Activated T-helper 2 cell treated with anti-CD3 and anti-CD28 coated beads, Interferon-gamma antibody, Interleukin-2, Interleukin-4, amounts not matched to agents 10 μg/mL and 5 μg/mL and 100 μg/mL, durations not matched to agents 14 hours and 24 hours and 36 hours (primary cell): ENCODE measurements at places on chromosomes 3 and 15. TPM values are rescaled to one million over a fixed set of nuclear protein-coding genes. Genes with fewer than 3 reads are reported as not detected.

The SYNPR gene
- not detected in 2 replicates for total RNA-seq

The CYP1A1 gene
- 0.37 and 0.48 TPM in 2 replicates for total RNA-seq

- no peak for DNase-seq
Measured at GRCh38 chr3:146640955-146641867, 36.1 kb upstream of the PLSCR5 start.

DNA sequence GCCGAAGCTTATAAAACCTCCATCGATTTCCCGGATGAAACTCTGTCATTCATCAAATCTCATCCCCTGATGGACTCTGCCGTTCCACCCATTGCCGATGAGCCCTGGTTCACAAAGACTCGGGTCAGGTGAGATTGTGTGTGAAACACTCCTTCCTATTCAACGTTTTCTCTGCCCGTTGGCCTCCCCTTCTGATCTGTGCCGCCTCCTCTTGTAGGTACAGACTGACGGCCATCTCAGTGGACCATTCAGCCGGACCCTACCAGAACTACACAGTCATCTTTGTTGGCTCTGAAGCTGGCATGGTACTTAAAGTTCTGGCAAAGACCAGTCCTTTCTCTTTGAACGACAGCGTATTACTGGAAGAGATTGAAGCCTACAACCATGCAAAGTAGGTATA is 47.4 kb downstream of the SEMA6D start:
- DNase-seq: no peak

- DNase-seq: no peak
Measured at GRCh38 chr3:168470380-168470779, 374.7 kb upstream of the GOLIM4 start.

DNA sequence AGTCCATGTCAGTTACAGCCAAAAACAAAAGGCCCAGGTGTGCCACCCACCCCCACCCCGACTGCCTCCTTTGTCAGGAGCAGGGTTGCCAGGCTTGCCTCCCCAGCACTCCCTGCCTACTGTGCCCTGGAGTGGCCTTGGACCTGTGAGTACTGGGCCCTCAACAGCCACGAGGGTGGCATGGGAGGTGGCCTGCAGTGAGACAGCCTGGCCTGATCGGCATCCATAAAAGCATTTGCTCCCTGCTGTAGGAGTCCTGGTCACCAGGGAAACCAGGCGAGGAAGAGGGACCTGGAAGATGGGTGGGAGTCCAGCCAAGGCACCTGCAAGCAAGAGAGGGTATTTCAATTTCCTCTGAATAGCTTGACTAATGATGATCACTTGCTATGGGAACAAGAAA is 56.4 kb upstream of the KCNMB2 start:
- DNase-seq: no peak

GRCh38 chr3:99482191-99482590 is 156.2 kb upstream of the COL8A1 start:
- no peak for DNase-seq

DNA sequence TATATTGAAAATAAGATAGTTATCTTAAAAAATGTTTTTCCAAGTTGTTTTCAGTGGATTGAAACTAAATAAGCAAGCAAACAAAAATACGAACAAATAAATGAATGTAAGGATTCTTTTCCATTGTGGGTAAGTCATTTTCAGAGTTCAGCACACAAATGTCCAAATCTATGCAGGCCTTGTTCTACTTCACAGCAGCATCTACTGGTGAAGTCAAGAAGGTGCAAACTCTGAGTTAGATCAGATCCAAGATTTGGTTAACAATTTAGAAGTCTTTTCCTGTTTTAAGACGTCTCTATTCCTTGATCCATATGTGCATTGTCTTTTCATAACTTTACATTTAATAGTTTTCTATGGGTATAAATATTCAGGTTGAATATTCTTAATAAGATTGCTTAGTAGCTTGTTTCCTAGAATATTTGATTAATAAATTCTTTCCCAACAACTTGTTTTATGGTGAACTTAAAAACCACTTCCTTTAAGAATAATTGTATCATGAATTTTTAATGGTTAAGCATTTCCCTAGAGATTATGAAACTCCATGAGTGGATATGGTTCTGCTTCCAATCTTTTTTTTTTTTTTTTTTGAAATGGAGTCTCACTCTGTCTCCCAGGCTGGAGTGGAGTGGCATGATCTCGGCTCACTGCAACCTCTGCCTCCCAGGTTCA is 10.5 kb downstream of the PTX3 start:
- no peak for DNase-seq

DNA sequence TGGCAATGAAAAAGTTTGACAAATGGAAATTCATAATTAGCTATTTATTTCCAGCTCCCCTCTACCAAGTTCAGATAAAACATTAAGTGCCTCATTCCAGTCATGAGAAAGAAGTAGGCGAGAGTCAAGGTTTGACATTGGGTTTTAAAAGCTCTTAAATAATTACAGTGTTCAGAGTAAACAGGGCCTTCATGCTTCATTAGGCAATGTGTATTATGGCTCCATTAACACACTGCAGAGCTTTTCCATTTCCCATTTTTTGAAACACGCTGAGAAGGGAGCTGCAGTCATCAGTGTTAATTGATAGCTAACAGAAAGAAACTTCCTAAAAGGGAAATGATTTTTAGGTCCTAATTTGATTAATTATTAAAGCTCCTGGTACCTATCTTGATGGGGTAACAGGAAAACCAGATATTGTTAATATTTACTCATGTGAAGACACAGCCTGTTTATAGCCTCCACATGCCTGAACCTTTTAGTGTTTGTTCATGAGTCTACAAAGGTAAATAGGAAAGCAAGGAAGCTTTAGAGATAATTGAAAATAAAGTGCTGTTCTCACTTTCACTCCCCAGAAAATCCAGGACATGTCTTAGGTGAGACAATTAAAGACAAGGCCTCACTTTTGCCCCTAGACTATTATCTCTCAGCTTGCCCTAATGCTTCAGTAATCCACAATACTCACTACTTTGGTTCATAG is 28.7 kb downstream of the SST start:
- no peak for DNase-seq

- DNase-seq: no peak
Measured at GRCh38 chr15:73925848-73926218, 429 bp upstream of the LOXL1 start.

DNA sequence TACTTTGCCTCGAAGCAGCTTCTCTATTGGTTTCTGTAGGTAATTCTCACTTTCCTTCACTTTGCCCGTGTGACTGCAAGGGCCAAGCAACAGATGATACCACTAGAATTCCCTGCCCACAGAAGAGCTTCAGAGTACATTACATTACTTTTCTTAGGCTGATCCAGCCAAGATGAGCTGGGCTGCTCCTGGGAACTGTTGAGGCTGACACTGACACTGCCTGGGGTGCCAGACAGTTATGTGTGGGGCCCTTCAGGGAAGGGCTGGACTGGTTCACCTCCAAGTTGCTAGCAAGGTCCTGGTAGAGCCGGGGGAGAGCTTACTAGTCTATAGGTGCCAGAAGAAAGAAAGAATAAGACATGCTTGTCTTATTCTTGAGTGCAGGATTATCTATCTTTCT is 19.0 kb downstream of the GORASP1 start:
- DNase-seq: no peak

DNA sequence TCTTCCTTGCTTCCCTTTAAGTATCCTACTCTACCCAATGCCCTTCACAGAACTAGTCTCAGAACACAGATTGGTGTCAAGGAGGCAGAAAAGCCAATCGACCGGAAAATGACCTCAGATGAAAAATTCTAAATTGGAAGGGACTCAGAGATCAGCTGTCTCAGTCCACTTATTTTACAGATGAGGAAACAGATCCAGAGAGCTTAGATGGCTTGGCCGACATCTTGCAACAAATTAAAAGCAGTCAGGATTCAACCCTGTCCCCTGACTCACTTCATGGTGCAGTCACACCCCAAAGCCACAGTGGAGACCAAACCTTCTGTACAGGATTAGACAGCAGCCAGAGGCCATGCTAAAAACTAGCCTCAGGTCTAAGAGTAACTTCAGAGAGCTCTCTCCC is 169.3 kb upstream of the BHLHE40 start:
- no peak for DNase-seq

DNA sequence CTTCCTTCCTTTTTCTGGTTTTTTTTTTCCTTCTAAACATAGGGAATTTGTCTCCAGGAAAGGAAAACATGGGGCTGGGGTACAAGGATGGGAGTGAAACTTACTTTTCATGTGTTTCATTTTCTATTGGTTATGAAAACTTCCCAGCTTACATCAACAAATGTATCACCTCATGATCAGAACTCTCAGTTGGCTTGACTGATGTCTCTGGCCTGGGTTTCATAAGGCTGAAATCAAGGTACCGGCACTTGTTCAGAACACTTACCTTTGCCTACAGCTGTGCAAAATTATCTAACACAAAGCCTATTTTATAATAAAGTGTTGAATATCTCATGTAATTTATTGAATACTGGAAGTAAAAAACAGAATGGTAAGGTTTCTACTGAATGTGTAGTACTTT is 91.8 kb upstream of the STT3B start:
- no peak for DNase-seq

DNA sequence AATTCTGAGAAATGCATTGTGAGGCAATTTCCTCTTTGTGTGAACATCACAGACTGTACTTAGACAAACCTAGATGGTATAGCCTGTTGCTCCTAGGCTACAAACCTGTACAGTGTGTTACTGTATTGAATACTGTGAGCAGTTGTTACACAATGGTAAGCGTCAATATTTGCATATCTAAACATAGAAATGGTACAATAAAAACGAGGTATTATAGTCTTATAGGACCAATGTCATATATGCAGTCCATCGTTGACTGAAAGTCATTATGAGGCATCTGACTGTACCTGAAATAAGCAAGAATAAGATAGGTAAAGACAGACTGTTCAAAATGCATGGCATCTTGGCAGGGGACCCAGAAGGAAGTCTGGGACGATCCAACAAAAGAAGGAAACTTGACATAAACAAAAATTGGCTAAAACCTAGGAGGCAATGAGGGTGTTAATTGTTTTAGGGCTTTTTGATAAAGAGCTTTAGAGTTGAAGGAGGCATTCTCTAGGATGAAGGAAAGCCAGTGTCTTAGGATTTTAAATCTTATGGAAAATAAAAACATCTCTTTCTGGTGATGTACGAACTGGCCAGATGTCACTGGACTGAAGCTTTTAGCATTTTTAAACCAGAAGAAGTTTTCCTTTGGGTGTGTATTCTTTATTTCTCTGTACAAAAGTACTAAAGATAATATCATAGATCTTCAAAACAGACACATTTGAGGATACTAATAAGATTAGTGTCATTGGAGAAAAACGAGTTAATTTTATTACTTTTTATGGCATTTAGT is 9.2 kb upstream of the SPRED1 start:
- DNase-seq: no peak

GRCh38 chr3:156648086-156648485 is 26.3 kb upstream of the TIPARP start:
- no peak for DNase-seq

DNA sequence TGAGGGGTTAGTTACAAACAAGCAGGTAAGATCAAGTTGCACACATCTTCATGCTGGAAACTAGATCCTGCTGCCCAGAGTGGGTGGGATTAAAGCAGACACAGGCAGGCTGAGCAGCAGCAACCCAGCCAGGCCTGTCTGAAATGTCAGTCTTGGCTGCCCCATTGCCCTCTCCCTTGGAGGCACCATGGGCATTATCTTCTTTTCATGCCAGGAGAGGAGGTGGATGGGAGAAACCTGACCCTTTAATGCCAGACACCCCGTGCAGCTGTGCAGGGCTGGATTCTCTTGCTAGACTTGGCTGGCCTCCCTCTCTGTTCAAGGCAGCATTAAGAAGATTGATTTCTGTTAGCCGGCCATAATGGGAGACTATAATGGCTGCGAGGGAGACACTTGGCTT is 23.0 kb upstream of the EPHB1 start:
- DNase-seq: no peak

DNA sequence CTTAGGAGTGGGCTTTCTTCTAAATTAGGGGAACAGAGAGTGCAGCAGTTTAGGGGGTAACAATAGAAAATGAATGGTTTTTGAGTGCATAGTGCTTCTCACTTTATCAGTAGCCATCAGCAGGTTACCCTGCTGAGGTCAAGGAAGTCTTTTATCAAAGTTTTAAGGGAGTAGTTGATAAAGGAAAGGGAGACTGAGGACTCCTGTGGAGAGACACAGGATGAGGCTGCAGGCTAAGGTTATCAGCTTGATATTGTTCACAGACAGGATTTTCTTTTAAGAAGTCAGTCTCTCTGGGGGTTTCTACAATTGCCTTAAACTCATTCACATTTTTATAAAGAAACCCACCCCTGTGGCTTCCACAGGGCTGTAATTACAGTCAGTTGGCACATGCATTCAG is 205.0 kb downstream of the AGBL1 start:
- DNase-seq: no peak

DNA sequence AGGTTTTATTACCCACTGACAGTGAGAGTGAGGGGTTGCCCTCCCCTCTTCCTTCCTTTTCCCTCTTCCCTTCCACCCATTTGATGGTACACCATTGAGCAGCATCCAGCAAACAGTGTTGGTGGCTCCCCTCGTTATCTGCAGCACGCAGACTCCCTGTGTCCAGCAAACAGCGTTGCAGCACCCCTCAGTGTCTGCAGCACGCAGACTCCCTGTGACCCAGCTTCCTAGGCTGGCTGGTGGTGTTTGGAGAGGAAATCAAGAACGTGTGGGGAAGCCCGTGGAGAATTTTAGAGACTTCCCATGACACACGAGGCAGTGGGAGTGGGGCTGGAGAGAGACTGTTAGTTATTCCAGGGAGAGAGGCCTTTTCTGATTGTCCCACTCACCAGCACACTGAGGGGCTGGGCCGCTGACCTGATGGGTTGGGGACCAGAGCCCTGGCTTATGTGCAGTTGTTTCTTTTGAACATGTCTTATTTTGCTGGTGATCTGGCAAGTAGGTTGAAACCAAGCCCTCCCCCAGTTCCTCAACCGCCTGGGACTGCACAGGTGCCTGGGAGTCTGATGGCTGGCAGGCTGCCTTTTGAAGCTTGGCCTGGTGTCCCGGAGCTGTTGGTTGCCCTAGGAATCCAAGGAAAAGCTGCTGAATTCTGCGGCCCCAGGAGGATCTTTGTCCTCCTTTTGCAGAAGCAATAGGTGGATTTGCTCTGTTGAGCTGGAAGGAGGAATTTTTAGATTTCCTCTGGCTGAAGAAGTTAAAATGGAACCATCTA is 19.0 kb downstream of the APBA2 start:
- no peak for DNase-seq

DNA sequence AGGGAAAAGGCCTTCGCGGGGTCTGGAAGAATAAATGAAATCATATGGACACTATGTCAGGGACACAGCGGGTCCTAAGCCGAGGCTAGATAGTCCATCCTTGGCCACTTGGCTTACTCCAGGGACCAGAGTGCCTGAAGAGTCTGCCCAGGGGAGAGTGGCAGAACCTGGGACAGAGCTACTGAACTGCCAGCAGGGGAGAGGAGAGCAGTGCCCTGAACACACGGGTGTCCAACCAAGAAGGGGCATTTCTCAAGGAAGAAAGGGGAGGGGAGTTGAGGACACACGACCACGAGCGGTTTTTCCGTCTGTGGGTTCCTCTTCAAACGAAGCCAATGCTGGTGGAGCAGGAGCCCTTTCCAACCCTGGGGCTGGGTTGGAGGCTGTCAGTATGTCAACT is 1.0 kb downstream of the ACAN start:
- DNase-seq: no peak

DNA sequence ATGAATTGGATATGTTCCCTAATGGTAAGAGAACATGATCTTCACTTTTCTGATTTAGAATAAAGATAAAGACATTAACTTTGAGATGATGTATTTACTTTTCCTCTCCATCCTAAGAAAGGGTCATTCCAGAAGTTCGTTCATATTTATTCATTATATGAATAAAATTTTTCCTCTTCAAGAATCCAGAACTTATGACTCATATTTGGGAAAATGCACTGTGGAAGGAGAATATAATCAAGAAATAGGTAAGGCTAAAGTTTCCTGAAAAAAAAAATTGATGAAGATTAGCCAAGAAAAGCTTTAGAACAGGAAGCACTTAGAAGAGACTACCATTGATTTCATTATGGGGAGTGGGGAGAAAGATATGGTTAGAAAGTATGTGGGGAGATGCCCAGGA is 36.5 kb upstream of the CBLB start:
- DNase-seq: no peak
